ENCODE measurements at places on chromosomes 1 and 21.

- no peak for DNase-seq
These were observed 160.4 kb downstream of the HLX start for GRCh38 chr1:221039616-221040015.

GRCh38 chr1:157469300-157469699, 83.0 kb downstream of the FCRL5 start:
- DNase-seq: no peak

DNA sequence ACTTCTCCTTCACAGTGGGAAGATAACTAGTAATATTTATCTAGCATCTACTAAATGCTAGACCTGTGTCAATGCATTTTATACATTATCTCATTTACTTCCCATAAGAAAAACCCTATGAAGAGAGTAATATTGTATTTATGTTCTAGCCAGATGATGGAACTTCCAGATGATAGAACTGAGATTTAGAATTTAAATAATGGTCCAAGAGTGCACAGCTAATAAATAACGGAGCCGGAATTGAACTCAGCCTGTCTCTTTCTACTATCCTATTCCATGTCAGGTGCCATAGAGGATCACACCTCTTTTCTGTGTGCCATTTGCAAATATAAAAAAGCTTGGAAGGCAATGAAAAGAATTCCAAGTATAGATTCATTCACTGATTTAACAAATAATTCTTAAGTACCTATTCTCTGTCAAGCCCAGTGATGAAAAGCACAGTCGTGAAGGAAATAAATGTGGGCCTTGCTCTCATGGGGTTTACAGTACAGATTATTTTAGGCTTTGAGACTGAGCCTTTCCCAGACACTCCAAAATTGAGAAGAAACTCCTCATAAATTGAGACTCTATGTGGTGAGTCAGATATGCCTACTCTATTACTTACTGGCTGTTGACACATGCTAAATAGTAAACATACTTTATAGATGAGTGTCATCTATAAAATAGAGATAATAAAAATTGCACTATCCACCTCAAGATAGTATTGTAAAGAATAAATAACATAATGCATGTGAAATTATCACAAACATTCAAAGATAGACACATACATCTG, 378.0 kb upstream of the PRMT6 start:
- no peak for DNase-seq

GRCh38 chr1:113975211-113975895, 3.9 kb upstream of the OLFML3 start:
- DNase-seq: no peak

GRCh38 chr1:145892486-145893087, 6.9 kb upstream of the ANKRD35 start:
- no peak for DNase-seq

DNA sequence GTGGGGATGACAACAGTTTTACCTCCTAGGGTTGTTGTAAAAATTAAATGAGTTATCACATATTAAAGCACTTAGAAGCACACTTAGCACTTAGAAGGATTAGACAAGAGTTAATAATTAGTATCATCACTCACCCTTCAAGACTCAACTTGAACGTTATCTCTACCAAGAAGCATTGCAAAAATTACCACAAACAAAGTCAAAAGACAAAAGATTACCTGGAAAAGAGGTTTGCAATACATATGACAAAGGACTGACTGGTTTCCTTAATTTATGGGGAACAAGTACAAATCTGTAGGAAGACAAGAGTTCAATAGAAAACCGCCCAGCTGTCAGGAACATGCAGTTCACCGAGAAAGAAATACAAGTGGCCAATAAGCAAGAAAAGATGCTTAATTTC, 93.3 kb upstream of the ATP1A1 start:
- DNase-seq: no peak

DNA sequence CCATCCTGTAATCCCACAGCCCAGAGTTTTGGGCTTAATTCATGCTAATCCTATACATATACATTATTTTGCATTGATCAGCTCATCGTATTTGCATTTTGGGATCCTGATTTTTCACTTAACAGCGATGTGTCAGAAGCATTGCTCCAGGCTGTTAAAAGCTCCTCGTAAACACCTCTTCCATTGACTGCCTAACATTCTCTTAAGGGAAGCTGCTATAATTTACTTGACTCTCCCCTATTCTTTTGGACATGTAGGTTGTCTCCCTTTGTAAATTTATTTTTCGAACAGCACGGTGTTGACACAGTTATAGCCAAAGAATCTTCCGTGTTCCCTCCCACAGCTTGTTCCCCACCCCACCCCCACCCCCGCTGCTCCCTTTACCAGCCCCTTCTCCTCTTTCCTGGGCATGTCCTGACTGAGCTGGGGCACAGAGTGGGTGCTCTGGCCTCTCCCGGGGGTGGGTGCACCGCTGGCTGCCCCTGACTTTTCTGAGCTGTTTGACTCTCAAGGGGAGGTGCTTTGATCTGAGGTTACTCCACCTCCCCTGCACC, 22.8 kb downstream of the LDLRAP1 start:
- DNase-seq: no peak

DNA sequence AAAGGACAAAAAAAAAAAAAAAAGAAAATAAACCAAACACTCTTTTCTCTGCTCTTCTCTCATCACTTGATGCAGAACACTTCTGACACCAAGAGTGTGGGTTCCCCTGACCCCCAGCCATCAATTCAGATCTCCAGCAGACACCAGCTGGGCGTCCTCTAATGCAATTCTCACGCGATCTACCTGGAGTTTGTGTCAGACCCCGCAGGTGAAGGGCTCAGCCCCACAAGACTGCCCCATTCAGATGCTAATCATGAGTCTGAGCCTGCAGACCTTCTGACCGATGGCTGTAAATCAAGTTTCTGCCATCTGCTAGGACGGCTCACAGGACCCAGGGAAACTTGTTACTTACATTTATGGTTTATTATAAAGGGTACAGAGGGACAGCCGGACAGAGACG, 133.6 kb upstream of the C1orf174 start:
- no peak for DNase-seq

DNA sequence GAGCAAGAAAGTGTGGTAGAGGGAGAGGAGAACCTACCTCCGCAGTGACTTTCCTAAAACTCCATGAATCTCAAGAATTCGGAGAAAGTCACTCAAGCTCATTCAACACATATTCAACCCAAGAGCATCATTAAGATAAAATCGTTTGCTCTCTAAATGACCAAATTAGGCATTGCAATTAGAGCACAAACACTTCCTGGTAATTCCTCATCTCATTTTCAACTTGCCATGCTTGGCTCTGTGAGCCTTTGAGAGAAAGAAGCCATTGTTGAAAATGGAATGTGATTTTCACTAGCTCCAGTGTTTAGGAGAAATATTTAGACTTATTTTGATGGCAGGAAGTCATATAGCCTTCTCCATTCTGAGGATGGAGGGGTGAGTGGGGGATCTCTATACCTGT, 52.5 kb downstream of the KAZN start:
- no peak for DNase-seq

- peak; percentile 15 for DNase-seq
These were observed 82.0 kb upstream of the ROR1 start for GRCh38 chr1:63691701-63692425.

GRCh38 chr1:55289614-55290013, 74.5 kb upstream of the USP24 start:
- DNase-seq: no peak

DNA sequence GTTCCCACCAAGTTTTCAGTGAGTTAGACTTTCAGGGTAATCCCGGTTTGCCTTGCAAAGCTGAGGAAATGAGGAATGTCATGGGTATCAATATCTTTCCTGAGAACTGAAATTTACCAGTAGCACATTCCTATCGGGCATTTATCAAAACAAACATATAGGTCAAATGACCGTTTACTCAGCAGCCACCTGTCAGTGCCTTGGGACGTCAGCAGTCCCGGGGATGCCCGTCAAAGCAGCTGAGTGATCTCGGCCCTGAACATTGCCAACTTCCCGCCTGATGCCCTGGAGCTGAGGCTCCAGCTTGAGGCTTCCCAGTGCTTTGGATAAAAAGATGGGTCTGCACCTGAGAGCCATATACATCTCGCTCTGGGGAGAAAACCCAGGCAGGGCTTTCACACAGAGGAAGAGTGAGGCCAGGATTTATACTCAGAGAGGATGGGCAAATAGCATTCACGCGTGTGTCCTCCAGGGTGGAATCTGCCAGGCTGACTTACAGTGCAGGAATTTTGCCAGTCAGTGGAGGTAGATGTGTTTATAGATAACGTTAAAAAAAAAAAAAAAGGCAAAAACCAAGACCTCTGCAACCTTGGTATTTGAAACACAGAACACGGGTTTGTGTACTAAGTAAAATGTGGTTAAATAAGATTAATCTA, 435.7 kb upstream of the VAMP3 start:
- no peak for DNase-seq

DNA sequence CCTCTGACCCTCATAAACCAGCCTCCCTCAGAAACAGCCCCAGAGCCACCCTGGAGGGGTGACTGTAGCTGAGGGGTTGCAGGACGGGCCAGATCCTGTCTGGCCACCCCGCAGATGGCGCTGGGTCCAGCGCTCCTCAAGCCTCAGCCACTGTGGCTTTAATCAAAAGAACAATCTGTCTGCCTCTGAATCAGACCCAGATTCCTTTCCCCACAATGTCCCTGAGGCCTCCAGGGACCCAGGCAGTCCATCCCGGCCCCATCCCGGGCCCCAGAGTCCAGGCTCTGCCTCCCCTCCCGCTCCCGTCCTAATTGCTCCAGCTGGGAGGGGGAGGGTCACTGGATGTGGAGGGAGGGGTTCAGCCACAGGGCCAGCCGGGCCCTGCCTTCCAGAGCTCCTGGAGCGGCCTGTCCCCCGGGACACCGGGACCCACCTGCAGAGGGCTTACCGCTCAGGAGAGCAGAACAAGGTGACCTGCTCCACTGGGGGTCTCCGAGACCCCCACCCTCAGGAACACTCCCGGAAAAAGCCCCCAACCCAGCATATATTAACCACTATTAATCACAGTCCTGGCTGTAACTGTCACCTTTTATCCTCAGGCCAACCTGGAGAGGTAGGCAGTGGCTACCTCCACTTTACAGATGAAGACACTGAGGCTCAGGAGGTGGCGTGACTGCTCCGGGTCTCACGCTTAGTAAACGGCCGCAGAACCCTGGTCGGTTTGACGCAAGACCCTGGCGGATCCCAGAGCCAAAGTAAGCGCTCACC, 836 bp upstream of the FBLIM1 start:
- no peak for DNase-seq

DNA sequence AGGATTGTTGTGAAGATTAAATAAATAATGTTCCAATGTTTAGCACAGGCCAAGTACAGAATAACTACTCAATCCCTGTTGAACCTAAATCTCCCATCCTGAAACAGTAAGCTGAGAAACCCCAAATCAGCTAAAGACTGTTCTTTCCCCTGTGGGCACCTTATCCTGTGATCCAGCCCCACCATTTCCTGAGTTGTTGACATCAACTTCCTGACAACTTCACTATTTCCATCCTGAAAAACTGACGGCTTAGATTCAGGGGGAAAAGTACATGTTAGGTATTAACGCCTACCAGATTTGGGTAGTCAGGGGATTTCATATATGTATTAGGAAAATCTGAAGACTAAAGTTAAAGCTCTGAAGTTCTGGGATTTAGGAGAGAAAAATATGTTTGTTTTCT, 51.7 kb upstream of the PALMD start:
- DNase-seq: no peak

DNA sequence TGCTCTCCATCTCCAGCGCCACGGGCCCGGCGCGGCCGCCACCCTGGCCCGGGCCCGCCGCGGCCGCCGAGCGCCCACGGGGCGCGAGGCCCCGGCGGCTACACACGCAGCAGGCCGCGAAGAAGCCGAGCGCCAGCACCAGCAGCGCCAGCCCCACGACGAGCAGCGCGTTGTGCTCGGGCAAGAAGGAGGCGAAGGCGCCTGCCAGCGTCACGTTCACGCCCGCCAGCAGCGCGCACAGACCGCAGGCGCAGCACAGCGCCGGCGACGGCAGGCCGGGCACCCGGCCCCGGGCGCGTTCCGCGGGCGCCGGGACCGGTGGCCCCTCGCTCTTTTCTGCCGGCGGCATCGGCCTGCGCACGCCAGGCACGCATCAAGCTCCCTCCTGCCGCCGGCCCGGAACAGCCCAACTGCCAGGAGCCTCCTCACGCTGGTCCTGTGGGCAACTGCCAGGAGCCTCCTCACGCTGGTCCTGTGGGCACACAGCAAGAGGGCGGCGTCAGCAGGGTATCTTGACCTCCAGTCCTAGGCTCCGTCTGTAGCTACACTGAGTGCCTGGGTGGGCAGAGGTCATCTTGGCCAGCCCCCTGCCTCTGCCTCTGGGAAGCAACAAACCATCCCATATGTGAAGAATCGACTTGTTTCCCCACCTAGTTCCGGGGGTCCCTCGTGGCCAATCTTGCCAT, 18.1 kb downstream of the KNCN start:
- no peak for DNase-seq

- no peak for DNase-seq
These were observed 675.3 kb downstream of the LTN1 start for GRCh38 chr21:28317177-28317950.

- no peak for DNase-seq
These were observed 2.7 kb upstream of the LEPR start for GRCh38 chr1:65417729-65418128.

GRCh38 chr21:40053007-40053406, 185.8 kb downstream of the PCP4 start:
- no peak for DNase-seq

- DNase-seq: no peak
These were observed 15.3 kb upstream of the PADI1 start for GRCh38 chr1:17189632-17189990.

DNA sequence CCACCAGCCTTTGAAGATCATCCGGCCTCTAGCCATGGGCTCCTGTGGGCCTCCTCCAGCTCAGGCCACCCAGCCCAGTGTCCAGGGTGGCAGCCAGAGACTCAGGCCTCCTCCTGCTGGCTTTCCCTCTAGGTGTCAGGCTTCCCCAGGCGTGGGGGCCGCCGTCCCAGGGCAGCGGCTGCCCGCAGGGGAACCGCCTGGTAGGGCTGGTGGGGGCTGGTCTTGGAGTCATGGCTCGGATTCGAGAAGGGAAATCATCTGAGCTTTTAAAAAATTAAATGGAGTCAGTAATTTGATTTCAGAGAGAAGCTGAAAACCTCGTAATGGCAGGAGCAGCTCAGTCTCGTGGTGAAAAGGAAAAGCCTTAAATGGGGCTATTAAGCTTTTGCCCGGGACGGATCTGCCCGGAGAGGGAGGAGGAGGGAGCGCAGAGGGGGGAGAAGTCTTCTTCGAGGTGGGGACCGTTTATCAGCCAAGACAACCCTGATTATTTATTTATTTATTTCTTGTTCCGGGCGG, 66.4 kb upstream of the TARDBP start:
- no peak for DNase-seq

DNA sequence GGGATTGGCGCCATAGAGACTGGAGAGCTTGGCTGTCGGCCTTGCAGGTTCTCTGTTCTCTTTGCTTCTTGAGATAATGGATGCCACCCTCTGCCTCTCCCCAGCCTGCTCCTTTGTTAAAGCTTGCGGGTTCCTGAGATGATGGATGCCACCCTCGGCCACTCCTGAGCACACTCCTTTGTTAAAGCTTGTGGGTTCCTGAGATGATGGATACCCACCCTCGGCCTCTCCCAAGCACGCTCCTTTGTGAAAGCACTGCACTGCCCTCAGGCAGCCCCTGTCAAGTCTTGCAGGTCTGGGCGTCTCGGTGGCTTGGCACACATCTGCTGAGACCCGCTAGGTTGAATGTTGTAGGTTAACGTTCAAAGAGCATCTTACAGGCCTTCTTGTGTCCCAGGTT, 76.5 kb downstream of the SCCPDH start:
- DNase-seq: no peak

Data from stimulated activated CD4-positive, alpha-beta T cell treated with anti-CD3 and anti-CD28 coated beads, Interleukin-1b, Interleukin-23, amount 100 ng/mL, for 24 hours (primary cell).